ENCODE measurements at places on chromosomes 2 and 18. TPM values are rescaled to one million over a fixed set of nuclear protein-coding genes. Genes with fewer than 3 reads are reported as not detected.

DNA sequence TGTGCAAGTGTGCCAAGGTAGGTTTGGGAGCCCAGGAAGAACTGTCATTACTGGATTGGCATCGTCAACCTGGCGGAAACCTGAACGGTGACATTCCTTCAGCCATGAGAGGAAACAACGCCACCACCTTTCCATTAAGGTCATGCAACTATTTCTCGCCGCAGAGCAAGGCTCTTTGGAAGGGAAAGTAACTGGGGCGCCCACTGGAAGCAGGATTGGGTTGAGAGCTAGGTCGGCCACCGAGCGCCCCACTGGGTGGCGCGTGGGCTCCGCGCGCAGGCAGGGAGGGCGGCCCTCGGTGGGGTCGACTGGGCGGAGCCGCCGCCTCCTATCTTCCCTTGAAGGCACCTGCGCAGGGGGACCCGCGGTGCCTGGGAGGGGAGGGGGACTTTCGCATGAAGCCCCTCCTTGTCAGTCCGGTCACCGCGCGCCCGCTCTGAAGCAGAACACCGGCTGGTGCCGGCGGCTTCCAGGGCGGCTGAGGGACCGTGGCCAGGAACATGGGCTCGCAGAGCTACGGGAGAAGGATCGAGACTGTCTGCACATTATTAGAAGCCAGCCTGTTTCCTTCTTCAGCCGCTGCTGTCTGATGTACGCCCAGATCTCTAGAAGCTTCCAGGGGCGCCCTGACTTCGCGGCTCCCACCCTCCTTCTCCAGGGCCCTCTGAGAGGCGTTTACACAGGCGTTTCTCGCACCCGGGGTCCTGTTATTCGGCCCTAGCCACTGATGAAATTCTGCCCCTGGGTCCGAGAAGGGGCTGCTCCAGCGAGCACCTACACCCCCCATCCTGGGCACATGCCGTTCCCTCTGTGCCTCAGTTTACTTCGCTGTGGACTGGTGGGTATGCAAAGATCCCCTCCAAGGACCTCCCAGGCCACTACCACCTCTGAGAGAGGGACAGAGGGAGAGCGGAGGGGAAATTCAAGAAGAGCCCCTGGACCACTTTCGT, 27.3 kb upstream of the MAL start:
- no peak for DNase-seq
- no peak overlapping the region for H3K4me3 ChIP-seq
- H3K36me3 ChIP-seq, result no peaks in the 10 kb centered on the region
- no peak overlapping the region for H3K27ac ChIP-seq

Gene CRYGD
- total RNA-seq, result not detected

GRCh38 chr2:238326801-238327365, 6.6 kb downstream of the TRAF3IP1 start:
- no peaks in the 10 kb centered on the region for H3K27me3 ChIP-seq
- no peak for DNase-seq
- no peaks in the 10 kb centered on the region for H3K4me1 ChIP-seq
- no peak overlapping the region for H3K27ac ChIP-seq
- H3K36me3 ChIP-seq, result peaks cover 37% of the 10 kb centered on the region

GRCh38 chr2:139790807-139791752, 1010.9 kb upstream of the NXPH2 start:
- no peak for DNase-seq
- H3K27me3 ChIP-seq, result no peaks in the 10 kb centered on the region
- no peak overlapping the region for H3K4me3 ChIP-seq
- no peaks in the 10 kb centered on the region for H3K4me1 ChIP-seq
- no peaks in the 10 kb centered on the region for H3K36me3 ChIP-seq
- no peak overlapping the region for H3K27ac ChIP-seq

DNA sequence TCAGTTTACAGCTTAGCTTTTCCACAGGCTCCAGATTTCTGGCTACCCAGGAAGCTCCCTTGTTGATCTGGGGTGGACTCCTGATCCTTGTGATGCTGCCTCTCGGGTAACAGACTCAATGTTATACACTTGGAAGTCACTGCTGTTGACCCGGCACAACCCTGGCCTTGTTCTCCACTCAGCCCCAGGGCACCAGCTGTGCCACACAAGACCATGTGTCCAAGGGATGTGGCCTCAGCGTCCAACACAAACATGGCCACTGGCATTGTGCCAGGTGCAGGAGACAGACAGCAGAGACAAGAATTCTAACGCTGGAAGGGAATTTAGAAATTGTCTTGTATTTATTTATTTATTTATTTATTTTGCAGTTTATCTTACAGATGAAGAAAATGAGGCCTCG, 39.0 kb upstream of the PPP4R1 start:
- H3K27me3 ChIP-seq, result no peaks in the 10 kb centered on the region
- H3K4me1 ChIP-seq, result no peaks in the 10 kb centered on the region
- no peak overlapping the region for H3K27ac ChIP-seq
- H3K4me3 ChIP-seq, result no peak overlapping the region
- DNase-seq, result peak; percentile 59

DNA sequence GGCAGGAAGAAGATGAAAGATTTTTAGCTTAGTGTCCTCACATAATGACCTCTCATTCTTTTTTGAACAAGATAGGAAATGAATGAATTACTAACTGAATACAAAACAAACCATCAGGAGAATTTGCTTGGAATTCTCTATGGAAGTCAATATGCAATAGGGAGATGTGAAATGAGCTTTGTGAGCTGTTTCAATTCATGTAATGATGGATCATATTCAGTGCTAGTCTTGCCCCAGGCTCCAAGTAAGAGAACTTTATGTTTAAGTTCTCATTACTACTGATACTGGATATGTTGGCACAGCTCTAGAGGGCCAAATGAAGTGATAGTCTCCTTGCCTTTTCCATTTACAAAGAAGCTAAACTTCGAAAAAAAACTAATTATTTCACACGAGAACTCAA, 29.2 kb downstream of the MYOM1 start:
- no peak overlapping the region for H3K4me3 ChIP-seq
- no peak for DNase-seq
- no peaks in the 10 kb centered on the region for H3K36me3 ChIP-seq
- H3K27me3 ChIP-seq, result peaks cover 3% of the 10 kb centered on the region

DNA sequence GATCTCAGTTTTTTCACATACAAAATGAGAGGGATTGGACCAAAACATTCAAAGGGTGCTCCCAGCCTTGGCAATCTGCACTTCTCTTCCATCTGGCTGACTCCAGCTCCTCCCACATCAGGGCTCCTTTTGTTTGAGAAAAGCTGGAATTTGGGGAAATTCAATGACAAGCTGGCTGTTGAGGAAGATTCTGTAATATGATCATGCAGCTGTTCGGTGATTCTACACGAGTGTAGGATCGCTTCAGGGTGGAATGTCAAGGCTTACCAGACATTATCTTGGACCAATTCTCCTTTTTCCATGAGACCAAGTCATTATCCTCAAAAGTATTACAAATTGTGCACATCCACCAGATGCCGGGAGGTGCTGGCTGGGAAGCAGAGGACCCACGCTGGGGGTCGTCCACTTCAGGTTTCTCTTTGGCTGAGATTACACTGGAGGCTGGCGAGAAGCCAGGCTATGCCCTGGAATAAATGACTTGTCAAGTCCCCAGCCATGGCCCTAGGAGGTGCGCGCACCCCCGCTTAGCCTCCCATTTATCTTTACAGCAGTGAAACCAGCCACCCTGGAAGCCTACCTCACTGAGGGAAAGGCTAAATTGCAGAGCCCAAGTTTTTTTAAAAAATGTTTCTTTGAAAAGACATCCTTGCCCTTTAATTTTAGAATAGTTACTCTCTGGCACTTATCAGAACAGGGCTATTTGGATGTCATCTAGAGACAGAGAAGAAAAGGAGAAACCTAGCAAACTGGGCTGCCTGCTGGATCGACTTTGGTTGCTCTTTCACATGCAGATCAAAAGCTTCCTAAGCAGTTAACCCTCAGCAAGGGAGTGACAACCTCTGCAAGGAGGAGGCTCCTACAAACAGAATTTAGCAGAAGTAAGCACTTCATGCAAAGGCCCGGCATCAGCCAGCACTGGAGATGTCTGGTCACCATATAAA, 42.5 kb upstream of the LCLAT1 start:
- H3K36me3 ChIP-seq, result no peaks in the 10 kb centered on the region
- H3K27me3 ChIP-seq, result peaks cover 3% of the 10 kb centered on the region
- no peak overlapping the region for H3K27ac ChIP-seq
- no peak for DNase-seq

DNA sequence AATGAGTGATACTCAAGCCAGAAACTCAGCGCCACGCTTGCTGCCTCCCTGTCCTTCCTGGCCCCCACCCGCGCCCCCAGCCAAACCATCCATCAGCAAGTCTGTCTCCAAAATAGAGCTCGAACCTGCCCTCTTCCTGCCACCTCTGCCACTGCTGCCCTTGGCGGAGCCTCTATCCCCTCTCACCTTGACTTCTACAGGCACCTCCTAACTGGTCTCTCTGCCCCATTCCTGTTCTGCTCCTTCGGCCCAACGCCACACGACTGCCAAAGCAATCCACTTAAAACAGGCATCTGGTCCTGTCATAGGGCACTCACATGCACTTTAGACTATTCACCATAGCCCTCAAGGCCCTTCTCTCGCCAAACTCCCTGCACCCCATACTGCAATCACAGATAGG, 210.3 kb upstream of the SMAD2 start:
- DNase-seq, result no peak
- H3K27me3 ChIP-seq, result peaks cover 39% of the 10 kb centered on the region
- H3K27ac ChIP-seq, result no peak overlapping the region
- H3K36me3 ChIP-seq, result no peaks in the 10 kb centered on the region

- no peaks in the 10 kb centered on the region for H3K36me3 ChIP-seq
- peaks cover 27% of the 10 kb centered on the region for H3K4me1 ChIP-seq
- peak overlapping the region; percentile 51 for H3K27ac ChIP-seq
- no peaks in the 10 kb centered on the region for H3K27me3 ChIP-seq
- DNase-seq, result no peak
Observed at GRCh38 chr2:7012141-7012764, 95.0 kb downstream of the RNF144A start.

DNA sequence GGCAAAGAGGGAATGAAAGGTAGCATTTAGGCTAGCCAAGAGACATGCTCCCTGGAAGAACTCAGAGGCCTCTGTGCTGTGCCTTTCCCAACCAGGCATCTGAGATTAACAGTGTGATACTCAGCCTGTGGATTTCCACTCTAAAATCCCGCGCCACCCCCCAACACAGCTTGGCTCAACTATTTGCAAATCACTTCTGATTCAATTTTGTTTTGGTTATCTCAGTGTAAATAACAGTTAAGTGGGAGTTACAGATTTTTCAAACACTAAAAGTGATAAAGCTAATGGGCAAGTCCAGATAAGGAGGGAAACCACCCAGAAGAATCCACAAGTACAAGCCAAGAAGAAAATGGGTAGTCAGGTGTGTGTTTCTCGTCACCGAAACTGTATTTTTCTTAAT, 1.4 kb upstream of the NRP2 start:
- H3K4me1 ChIP-seq, result peaks cover 25% of the 10 kb centered on the region
- H3K27ac ChIP-seq, result no peak overlapping the region
- H3K36me3 ChIP-seq, result no peaks in the 10 kb centered on the region
- no peaks in the 10 kb centered on the region for H3K27me3 ChIP-seq
- no peak overlapping the region for H3K4me3 ChIP-seq

- peak overlapping the region; percentile 93 for H3K27ac ChIP-seq
- H3K27me3 ChIP-seq, result no peaks in the 10 kb centered on the region
- H3K36me3 ChIP-seq, result no peaks in the 10 kb centered on the region
- H3K4me3 ChIP-seq, result peak overlapping the region; percentile 55
Observed at GRCh38 chr2:109173311-109174171, 44.5 kb downstream of the SH3RF3 start.

- no peak overlapping the region for H3K4me3 ChIP-seq
- no peaks in the 10 kb centered on the region for H3K27me3 ChIP-seq
- DNase-seq, result no peak
- no peak overlapping the region for H3K27ac ChIP-seq
- no peaks in the 10 kb centered on the region for H3K4me1 ChIP-seq
- H3K36me3 ChIP-seq, result no peaks in the 10 kb centered on the region
Observed at GRCh38 chr2:156006721-156007618, 325.6 kb downstream of the NR4A2 start.

GRCh38 chr2:163341426-163341825, 394.4 kb downstream of the FIGN start:
- no peak overlapping the region for H3K27ac ChIP-seq
- no peak overlapping the region for H3K4me3 ChIP-seq
- H3K4me1 ChIP-seq, result no peaks in the 10 kb centered on the region

Gene LTBP1
- total RNA-seq, result 158 TPM

GRCh38 chr2:71794611-71795010, 341.2 kb downstream of the DYSF start:
- peaks cover 17% of the 10 kb centered on the region for H3K4me1 ChIP-seq
- H3K27ac ChIP-seq, result no peak overlapping the region
- H3K36me3 ChIP-seq, result no peaks in the 10 kb centered on the region
- H3K27me3 ChIP-seq, result peaks cover 2% of the 10 kb centered on the region
- DNase-seq, result peak; percentile 1
